T-helper 17 cell (primary cell): ENCODE measurements at places on chromosomes 4 and X. TPM values are rescaled to one million over a fixed set of nuclear protein-coding genes. Genes with fewer than 3 reads are reported as not detected.

- H3K36me3 ChIP-seq, result no peaks in the 10 kb centered on the region
- no peak for DNase-seq
- H3K27me3 ChIP-seq, result no peaks in the 10 kb centered on the region
- H3K27ac ChIP-seq, result no peak overlapping the region
- H3K4me1 ChIP-seq, result no peaks in the 10 kb centered on the region
Observed at GRCh38 chrX:142095651-142096245, 109.3 kb downstream of the MAGEC2 start.

Gene MAP9
- total RNA-seq, result 29.7 TPM

Gene XAGE2
- total RNA-seq, result not detected

Gene CXXC4
- total RNA-seq, result 0.07 TPM
